Caki2 (cell line): ENCODE measurements at places on chromosomes 5 and 9. TPM values are rescaled to one million over a fixed set of nuclear protein-coding genes. Genes with fewer than 3 reads are reported as not detected.

- DNase-seq, result no peak
Observed at GRCh38 chr9:109560470-109561132, 62.5 kb upstream of the PTPN3 start.

GRCh38 chr5:159131951-159132350 lies 32.2 kb upstream of the EBF1 start:
- no peak for DNase-seq

DNA sequence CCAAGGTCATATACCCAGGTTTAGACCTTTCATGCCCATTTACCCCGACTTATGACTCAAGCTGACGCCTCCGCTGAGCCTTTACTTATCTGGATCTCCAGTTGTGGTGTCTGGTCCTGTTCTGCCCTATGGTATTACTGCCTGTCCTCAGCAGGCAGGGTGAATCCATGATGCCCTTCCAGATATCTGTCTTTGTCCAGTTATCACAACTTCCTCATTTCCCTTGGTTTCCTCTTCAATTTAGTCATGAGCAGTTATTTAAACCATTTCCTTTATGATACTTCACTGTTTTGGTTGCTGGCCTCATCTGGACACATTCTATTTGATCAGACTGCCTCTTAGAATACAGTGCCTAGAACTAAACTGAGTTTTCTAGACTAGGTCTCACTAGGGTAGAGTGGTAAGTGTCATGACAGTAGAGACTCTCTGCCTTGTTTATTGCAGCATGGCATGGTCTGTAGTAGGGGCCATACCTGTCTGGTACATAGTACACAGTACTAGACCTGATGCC lies 93.3 kb downstream of the MELK start:
- DNase-seq, result no peak

GRCh38 chr5:107636555-107636954 lies 34.2 kb downstream of the EFNA5 start:
- no peak for DNase-seq

Gene PCDHGC3
- 15.4 and 27.2 TPM in 2 replicates for total RNA-seq

GRCh38 chr5:158718738-158719505 lies 380.8 kb downstream of the EBF1 start:
- DNase-seq, result no peak

DNA sequence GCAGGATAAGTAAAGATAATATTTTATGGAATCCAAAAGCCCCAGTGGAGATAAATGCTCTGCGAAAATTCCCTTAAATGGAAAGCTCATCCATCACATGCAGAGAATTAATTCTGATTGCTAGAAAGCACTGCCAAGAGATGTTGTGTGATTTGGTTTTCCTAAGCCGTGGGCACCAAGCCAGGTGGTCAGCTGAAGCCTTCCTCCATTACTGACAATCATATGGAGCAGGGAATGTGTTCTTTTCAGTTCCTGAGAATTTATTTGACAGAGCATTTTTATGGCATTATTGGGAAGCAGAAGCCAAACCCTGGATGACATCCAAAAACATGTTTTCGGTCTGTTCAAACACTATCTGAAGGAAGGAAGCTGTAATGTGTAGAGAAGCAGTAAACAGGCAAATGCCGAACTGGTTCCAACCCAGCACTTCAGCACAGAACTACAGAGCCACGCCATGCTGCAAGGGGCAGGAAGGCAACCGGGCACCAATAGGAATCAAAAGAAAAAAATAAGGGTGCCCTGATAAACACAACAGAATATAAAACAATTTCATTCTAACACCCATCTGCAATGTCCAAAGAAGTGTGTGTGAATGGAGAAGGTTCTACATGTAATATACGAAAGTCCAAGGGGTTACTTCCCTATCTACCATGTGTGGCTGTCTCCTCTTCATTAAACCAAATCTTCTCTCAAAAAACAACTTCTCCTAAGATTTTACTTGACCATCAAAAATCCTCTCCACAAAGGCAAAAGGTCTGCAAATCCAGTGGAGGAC lies 12.3 kb downstream of the ARSB start:
- DNase-seq, result no peak

Gene PROB1
- not detected in 2 replicates for total RNA-seq

DNA sequence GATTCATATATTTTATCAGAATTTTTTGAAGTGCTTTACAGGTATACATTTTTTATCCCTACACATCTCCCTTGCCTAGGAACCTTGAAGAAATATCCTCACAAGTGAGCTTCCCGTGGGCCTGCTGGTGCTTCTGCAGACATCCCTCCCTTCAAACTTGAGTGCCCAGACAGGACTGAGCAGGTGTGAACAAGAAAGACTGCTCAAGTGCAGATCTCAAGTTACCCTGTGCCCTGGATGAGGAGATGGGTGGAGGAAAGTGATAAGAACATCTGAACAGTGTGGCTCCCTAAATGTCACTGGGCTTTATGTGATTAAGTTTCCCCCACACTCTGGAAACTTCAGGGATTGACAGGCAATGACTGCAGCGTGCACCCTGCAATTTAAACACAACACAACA lies 209.8 kb downstream of the TLE1 start:
- no peak for DNase-seq

Gene LPCAT1
- total RNA-seq, result 68.0 and 109 TPM in 2 replicates
